ENCODE measurements at places on chromosomes 2 and 18.

DNA sequence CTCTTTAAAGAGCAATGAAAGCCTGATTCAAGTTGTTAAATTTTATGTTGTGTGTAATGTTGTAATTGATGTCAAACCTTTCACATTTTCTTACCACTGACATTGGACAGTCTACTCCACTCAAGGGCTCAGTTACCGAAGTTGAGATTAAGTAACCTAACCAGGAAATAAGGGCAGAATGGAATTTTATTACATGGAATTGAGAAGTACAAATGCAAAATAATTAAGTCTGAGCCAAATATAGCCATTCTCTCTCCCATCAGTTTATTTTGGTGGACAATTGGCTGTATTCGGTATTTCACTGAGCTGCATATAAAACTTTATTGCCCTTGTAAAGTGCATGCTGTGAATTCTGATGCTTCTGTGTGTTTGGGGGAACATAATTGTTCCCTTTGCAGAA is 231.5 kb downstream of the TTC32 start:
- DNase-seq, result no peak

DNA sequence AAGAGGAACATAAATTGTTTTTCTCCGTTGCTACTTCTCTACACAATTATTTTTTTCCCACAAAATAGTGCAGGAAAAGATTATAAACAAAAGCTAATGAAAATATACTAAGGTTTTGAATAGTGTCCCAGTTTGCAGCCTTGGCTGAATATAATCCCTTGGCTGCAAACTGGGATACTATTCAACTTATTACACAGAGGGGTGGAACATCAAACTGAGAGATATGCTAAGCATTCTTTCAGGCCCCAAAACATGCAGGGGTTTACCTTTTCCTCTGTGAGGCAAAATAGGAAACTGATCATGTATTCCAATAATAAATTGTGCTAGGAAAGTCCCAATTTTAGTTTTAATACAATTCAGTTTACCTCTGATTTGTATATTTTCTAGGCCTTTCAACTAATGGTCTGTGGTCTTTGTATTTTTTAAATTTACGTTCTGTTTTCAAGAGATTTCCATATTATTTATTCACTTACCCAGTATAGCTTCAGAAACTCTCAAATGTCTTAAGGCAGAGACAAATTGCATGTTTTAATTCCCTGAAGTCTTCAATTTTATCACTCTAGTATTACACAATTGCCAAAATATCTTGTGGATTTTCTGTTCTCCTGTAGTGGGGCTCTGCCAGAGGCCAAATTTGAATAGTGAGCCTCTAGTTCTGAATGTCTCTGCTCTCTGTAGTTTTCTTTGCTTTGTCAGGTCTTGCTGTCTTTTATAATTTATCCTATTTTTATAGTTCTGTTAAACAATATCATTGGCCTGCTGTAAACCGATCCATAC is 63.9 kb downstream of the PPP1R1C start:
- DNase-seq, result no peak

GRCh38 chr2:158716921-158717320 is 78.2 kb upstream of the DAPL1 start:
- no peak for DNase-seq

- peak; percentile 47 for DNase-seq
Observed at GRCh38 chr2:20050646-20051531, 539 bp downstream of the LAPTM4A start.

GRCh38 chr18:47911877-47912276 is 18.6 kb downstream of the SMAD2 start:
- no peak for DNase-seq

GRCh38 chr2:41949091-41949882 is 98.5 kb upstream of the PKDCC start:
- DNase-seq, result no peak

- DNase-seq, result no peak
Observed at GRCh38 chr2:57990118-57990725, 56.4 kb upstream of the VRK2 start.

DNA sequence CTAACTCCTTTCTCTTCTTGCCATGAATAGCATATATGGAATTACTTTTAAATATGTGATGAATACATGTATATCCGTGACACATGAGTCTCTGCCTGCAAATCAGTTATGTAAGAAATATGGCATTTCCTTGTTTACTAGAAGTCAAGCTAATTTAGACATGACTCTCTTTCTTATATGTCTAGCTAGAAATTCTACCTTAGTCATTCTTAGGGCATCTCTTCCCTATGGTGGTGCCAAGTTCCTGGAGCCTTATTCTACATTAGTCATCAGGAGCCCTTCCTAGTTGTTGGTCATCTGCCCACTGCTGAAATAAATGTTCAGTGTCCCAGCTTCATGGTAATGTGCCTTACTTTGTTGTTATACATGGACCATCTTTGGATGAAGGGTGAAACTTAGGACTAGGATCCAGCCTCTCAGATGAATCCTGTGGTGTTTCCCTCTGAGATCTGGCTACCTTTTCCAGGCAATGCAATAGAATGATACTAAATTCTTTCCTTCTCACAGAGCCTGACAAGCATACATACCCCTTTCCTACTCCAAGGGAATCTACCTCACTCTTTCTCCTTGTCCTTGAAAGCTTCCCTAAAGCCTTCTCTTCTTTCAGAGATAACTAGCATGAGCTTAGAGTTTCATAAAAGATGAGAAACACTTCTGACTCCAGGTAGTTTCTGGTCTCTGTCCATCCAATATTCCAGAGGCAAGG is 415.3 kb upstream of the VWC2L start:
- no peak for DNase-seq

- DNase-seq, result no peak
Observed at GRCh38 chr2:201433394-201433995, 17.8 kb downstream of the TRAK2 start.

GRCh38 chr2:151919786-151920185 is 91.6 kb upstream of the ARL5A start:
- DNase-seq, result no peak

DNA sequence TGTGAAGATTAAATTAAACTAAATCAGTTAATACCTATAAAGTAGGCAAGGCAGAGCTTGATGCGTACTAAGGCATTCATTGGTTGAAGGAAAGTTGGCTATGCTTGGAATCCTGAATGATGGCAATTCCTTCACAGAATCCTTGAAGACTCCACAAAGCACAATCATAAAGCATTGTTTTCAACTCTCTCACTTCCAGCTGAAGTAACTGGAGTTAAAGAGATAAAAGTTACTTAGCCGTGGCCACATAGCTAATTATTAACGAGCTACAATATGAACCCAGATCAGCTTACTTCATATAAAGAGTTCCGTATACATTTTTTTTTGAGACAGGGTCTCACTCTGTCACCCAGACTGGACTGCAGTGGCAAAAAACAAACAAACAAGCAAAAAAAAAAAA is 483.9 kb upstream of the DDX18 start:
- DNase-seq, result no peak

GRCh38 chr2:18659915-18660314 is 70.5 kb upstream of the NT5C1B start:
- DNase-seq, result no peak

DNA sequence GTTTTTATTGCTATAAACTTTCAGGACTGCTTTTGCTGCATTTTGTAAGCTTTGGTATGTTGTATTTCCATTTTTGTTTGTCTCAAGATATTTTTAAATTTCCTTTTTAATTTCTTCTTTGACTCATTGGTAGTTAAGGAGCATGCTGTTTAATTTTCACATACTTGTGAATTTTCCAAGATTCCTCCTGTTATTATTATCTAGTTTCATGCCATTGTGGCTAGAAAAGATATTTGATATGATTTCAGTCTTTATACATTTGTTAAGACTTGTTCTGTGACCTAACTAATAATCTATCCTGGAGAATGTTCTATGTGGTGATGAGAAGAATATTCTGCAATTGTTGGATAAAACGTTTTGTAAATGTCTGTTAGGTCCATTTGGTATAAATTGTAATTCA is 62.1 kb downstream of the NUP35 start:
- DNase-seq, result no peak

GRCh38 chr2:215680605-215681598 is 245.0 kb upstream of the FN1 start:
- no peak for DNase-seq

GRCh38 chr2:108980076-108980475 is 8.9 kb downstream of the EDAR start:
- no peak for DNase-seq

DNA sequence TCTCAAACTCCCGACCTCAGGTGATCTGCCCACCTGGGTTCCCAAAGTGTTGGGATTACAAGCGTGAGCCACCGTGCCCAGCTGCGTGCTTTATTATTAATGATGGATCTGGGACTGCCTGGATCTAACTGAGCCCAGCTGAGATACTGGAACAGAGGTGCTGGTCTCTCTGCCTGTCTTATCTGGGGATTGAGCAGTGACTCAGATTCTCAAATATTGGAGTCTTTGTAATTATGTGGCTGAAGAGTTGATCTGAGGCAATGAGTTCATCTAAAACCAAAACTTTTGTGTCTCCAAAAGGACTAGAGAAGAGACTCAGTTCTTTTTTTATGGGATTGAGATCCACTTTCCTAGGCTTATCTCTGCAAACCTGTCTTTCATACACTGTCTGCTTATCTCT is 16.3 kb downstream of the PLEKHB2 start:
- no peak for DNase-seq

- DNase-seq, result no peak
Observed at GRCh38 chr2:128155970-128156369, 65.0 kb downstream of the UGGT1 start.

- no peak for DNase-seq
Observed at GRCh38 chr2:81672516-81672915, 1368.0 kb upstream of the LRRTM1 start.

GRCh38 chr18:36128530-36128870 is 640 bp downstream of the SLC39A6 start:
- peak; percentile 34 for DNase-seq

DNA sequence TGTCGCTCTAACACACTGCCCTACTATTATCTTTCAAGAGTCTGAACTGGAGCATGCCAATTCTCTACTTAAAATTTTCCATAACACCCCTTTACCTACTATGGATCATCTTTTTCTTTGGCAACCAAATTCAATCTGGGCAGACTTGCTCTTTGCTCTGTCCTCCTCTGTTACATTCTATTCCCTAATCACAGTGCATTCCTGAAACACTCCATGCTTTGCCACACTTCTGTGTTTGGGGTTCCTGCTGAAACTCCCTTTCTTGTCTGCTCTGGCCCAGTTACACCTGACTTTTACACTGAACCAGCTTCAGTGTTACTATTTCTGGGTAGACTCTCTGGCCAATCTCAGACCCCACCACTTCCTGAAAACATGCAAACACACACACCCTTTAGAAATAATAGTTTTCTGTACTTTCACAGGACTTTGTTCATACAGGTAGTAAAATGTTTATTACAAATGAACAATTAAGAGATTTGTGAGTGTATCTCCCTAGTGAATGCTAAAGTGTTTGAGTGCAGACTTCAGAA is 119.9 kb upstream of the DCC start:
- DNase-seq, result no peak

DNA sequence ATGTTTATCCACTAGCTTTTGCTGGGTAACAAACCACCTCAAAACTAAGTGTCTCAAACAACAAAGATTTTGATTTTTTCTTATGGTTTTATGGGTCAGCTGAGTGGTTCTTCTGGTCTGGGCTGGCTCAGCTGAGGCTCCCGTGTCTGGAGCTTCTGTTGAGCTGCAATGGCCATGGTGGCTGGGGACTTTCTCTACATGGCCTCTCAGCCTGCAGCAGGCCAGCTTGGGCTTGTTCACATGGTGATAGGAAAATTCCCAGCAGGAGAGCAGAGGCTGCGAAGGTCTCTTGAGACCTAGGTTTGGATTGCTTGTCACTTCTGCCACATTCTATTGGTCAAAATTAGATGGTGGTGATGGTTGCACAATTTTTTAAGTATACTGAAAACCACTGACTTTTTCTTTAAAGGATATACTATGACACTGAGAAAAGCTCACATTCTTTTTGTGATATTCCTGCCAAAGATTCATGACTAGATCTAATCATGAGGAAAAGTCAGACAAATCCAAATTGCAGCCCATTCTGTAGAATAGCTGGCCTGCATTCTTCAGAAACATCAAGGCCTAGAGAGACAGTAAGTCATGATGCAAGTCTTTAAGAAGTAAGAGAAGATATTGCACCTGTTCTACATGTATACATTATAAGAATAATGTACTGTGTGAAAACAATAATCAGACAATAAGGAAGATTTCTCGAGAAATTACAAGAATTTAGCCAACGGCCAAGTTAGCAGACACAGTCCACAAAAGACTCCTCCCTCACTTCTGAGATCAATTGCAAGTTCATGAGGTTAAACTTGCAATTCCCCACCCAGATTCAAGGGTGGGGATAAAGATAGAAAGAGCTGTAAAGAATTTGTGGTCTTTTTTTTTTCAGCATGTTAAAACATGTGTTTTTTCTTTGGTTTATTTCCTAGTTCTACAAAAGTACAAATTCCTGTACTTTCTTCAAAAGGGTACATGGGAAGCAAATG is 35.0 kb upstream of the IL1R2 start:
- no peak for DNase-seq

DNA sequence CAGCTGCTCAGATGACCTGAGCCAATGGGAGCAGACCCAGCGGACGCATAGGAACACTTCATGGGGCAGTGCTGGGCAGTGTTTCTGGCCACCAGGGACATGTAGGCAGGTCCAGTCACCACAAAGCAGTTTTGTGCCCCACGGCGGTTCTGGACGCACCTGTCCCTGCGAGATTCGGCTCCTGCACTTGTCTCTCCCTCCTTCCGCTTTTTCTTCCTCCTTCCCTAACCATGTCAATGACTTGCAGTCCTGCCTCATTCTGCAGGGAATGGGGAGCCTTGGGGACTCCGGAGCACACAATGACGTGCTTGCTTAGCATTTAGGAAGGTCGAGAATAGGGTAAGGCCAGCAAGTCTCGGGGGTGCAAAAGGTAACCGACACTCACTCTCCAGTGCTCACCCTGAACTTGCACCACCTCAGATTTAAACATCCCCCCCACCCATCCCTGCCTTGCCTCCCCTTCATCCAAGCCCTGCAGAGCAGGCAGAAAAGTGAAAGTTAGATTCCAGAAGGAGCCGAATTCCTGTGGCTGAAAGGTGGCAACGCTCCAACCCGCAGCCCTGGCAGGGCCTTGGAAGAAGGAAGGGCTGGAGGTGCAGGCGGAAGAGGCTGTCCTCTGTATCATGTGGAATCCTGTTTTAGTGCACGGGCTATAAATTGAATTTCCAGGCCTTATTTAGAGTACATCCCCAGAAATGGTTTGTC is 40.5 kb upstream of the ATG16L1 start:
- DNase-seq, result no peak

DNA sequence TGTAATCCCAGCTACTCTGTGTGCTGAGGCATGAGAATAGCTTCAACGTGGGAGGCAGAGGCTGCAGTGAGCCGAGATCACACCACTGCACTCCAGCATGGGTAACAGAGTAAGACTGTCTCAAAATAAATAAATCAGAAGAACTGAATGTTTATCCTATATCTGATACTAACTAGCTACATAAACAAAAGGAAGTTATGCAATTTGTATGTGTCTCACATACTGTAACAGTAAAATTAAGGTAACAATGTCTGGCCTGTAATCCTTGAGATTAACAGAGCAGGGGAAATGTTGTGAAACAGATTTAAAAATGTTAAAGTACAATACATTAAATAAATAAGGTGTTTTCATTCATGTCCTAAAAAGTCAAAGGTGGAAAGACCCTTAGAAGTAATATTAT is 150.8 kb downstream of the MEMO1 start:
- DNase-seq, result no peak
